ENCODE measurements at places on chromosomes 3 and 15.

DNA sequence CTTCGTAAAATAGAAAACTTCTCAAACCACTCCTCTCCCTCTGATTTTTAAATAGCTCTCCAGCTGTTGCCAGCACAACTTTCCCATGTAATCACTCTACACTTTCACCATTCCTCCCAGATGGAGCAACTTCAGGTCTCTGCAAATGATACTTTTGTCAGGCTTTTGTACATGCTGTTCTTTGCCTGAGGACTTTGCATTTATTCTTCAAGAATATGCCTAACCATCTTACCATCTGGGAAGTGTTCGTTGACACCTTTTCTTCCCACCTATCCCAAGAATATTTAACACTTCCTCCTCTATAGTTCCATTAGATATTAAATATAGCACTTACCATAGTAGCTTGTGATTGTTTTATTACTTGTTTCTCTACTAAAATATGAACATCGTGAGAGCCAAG is 703.7 kb downstream of the CADM2 start:
- DNase-seq = no peak

GRCh38 chr3:171904829-171905228 is 61.7 kb downstream of the TMEM212 start:
- DNase-seq = no peak

GRCh38 chr3:156668073-156668763 is 6.2 kb upstream of the TIPARP start:
- no peak for DNase-seq

GRCh38 chr3:147424581-147425387 is 15.6 kb downstream of the ZIC1 start:
- DNase-seq = no peak

GRCh38 chr3:56469141-56469540 is 874 bp upstream of the ERC2 start:
- no peak for DNase-seq

GRCh38 chr15:66923438-66923881 is 141.9 kb upstream of the SMAD3 start:
- no peak for DNase-seq

- no peak for DNase-seq
Measured at GRCh38 chr3:162217647-162218046, 721.0 kb downstream of the OTOL1 start.

- DNase-seq = no peak
Measured at GRCh38 chr3:111999484-112000324, 982 bp downstream of the TAGLN3 start.

GRCh38 chr3:25294169-25294805 is 133.8 kb upstream of the RARB start:
- no peak for DNase-seq

DNA sequence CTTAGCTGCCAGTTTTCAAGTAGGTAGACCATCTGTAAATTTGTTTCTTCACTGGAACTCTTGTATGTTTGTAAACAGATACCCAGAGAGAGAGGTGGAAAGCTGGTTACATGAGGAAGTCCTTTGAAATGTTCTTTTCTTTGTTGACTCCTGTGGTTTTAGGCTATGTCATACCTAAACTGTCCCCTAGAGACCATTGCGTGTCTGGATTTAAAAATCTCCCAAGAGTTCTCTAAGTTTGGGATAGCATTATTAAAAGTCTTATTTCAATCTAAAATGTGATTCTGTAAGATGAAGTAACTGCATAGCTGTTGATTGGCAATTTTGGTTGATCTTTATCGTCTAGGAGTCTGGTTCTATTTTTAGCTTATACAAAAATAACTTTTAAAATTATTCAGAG is 127.2 kb downstream of the GHSR start:
- DNase-seq = no peak

DNA sequence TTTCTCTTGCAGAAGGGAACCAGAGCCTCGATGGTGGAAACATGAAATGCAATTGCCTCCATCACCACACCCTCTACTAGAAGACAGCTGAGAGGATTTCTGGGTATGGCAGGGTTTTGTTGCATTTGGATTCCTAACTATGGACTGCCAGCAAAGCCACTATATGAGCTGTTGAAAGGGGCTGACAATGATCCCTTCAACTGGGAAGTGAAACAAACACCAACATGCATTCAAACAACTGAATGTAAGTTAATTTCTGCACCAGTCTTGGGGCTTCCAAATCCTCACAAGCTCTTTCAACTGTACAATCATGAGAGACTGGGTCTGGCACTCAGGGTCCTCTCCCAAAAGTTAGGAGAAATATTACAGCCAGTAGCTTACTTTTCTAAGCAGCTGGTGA is 116.7 kb upstream of the PLCL2 start:
- DNase-seq = no peak

- DNase-seq = no peak
Measured at GRCh38 chr3:191502583-191502982, 41.6 kb downstream of the PYDC2 start.

DNA sequence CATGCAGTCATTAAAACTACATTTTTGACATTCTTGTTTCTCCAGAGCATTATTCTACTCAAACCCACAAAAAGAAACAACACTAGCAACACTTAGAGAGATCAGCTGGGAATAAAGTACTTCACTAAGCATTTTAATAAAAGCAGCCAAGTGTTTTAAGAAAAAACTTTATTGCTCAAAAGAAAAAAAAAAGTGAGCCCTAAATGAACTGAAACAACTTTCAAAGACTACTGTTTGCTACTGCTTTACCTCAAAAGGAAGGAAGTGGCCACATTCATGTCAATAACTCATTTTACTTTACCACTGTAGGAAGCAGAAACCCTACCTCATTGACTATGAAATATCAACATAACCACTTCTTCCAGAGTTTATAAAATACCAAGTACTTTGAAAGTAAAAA is 91.3 kb downstream of the UACA start:
- no peak for DNase-seq

DNA sequence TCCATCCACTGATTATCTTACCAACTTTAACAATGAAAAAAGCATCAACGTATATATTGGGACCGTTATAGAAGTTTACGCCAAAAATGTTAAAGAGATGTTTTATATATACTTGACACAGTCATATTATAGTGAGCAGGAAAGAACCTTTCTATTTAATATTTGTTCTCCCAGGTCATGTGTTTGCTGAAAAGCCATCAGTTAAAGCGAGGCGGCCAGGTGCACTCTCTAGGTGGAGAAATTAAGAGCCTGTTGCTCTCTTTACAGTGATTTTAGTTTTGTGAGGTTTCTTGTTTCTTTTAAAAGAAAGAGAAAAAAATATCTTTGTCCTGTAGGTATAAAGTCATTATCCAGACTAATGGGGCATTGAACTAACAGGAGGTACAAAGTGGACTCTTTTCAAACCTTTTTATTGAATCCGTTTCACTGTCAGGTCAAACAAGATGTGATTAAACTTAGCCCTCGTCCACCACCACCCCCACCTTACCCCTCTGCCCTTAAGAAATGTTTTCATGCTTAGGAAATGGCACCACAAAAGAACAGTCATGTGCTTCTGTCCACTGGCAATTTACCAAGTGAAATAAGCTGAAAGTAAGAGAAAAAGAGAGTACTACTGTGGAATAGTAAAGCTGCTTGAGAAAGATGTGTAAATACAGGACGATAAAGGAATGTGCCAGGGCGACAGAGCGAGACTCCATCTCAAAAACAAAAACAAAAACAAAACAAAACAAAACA is 279.9 kb downstream of the PTPRG start:
- no peak for DNase-seq

- no peak for DNase-seq
Measured at GRCh38 chr3:193589616-193590015, 3.4 kb upstream of the OPA1 start.

DNA sequence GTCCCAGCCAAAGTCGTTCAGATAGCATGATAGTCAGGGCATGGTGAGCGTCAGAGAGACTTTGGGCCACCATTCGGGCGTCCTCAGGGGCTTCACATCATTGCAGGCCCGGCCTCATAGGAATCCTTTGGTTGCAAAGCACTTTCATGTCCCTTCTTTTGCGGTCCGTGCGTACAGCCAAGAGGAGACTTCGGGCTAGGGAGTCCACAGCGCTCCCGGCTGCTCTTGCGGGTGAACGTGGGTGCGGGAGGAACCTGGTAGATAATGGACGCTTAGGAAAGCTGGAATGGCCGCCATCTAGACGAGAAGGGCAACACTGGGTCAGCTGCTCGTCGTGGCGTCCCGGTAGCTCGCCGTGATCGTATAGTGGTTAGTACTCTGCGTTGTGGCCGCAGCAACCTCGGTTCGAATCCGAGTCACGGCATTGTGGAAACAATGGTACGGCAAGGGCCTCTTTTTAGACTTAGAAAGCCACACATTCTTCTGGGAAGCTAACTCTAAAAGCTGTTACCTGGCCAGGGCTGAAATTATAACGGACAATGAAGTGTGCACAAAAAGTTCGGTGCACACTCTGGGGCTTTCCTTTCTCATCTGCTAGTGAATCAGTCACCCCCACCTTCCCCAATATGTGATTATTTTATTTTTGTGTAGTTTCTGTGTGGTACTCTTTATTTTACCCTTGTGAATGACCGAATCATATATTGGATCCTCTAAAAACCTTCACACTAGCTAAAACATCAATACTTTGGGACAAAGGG is 13.2 kb upstream of the SHF start:
- DNase-seq = peak; percentile 81

DNA sequence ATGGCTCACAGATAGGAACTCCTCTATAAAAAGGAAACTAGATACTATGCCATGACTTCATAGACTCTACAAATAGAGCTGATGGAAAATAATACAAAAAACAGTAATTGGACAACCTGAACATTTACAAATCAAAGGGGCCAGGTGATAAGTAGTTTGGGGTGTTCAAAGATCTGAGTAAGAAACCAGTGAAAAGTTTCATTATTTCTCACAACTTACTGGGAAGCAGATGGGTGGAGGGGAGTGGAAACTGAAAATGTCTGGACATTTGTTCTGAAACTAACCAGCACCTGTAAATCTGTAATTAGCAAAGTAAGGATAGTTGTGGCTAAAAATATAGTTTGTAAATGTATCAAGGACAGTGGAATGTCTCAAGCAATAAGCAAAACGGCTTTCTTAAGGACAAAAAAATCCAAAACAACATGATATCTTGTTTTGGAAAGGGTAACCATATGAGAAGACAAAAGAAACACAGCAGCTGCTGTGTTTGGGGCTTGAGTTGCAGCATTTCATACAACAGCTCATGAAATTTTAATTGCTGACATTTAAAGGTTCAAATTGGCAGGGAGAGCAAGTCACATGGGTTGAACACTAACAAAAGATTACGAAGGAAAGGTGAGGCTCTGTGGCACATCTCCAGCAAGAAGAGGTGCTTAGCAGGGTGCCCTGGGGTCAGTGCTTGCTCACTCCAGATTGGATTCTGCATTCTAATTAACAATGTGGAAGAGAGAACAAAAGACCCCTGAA is 26.8 kb upstream of the THBS1 start:
- no peak for DNase-seq

GRCh38 chr3:191424881-191425280 is 36.1 kb upstream of the PYDC2 start:
- no peak for DNase-seq

- no peak for DNase-seq
Measured at GRCh38 chr15:85353516-85353915, 26.9 kb upstream of the AKAP13 start.

DNA sequence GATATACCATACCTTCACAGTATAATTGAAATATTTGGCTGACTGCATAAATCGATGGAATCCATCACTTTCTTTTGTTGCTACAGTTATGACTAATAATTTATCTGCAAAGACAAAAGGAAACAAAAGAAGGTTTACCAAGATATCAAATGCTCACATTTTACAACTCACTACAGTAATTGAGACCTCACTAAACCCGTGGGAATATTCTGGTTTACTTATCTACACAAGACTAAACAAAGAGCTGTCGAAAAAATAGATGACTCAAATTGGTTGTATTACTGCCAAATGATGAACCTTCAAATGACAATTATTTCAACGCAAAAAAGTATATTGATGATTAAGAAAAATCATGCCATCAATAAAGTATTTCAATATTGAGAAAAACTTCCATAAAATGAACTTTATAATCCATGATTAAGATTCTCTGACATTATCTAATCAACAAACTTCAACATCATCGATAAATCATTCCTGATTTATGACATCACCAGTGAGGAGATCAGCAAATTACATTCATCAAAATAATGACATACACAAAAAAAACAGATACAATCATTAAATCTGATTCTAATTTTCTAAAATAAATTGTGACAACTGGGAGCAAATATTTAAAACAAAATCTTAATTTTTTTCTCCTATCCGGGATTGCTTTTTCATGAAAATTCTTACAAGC is 36.7 kb downstream of the PLOD2 start:
- DNase-seq = no peak

DNA sequence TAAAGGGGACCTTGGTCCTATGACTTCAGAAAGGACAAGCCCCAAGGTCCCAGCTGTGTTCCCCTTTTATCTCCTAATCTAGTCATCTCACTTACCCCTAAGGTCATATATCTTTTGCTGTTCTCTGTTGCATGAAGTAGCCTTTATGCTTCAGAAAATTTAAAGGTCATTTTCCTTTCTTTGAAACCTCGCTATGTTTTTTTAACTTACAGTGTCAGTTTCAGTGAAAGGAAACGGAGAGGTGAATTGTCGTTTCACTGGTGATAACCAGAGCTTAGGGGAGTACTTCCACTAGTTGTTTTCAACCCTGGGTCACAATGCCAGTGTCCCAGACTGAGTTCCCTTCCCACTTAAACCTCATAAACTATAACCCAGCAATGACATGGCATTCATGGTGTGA is 357.4 kb downstream of the GAP43 start:
- DNase-seq = no peak

DNA sequence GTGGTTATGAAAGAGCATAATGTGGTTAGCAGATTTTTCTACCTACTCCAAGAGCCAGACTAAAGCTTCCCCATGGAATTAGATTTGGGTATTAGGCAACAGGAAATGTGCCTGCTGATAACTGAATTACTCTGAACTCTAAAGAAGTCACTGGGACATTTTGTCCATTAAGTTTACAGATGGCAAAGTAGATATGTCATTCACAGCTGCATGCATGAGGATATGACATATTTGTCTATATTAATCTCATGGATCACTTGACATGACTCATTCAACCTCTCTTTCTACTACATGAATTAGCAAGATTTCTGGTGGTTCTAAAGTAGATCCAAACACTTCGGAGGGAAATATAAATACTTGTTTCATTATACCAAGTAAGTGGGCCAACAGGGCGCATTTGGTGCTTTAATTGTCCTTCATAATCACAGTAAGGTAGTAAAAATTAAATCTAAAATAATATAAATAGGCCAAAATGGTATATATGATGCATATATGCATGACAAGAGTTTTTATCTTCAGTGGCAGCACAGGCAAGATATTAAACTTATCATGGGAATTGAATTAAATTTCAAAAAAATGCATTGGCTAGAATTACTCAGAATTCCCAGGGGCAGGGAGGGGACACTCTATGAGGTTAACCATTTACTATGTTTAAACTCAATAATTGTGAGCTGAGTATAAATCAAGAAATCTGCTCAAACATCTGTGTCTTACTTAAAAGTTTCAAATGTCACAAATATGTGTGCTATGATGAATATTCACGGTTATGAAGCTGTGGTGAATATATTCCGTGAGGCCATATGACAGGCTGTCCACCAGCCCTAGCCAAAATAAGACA is 365.3 kb upstream of the KCNMB2 start:
- no peak for DNase-seq

All from renal pelvis (tissue), 12 donors.